Head of caudate nucleus (tissue), 42 donors: ENCODE measurements at places on chromosomes 16 and 17.

DNA sequence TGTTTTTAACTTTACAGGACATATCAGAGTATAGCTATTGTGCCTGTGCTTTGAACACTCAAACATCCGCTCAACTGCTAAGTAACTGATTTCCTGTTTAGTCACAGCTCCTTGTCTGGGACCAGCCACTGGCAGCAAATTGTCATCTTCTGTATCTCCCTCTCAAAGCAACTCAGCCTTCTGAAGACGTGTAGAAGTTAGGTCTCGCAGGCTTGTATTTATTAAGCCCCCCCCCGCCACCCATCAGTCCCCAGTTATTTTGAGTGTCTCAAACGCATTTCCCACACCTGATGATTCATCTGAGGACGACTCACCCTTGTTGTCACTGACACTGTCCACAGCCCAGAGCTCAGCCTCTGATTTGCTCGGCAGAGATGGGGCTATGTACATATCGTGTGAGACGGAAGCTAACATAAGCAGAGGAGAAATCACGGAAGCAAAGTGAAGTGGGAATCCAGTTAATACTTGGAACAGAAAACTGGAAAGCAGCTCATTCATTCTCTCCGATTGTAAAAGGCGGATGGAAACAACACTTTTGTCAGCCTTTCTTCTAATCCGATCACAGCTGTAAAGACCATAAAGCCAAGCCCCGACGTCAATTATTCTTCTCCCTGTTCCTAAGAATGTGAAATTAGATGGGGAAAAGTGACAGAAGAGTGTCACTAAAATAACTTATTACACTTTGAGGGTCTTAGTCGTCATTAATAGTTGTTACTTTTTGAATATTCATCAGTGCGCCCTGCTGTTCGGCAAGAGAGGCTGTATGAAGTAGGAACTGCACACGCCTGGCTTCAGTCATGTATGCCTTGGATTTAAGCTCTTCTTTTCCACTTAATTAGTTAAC is 64.2 kb downstream of the PITPNC1 start:
- DNase-seq: no peak

DNA sequence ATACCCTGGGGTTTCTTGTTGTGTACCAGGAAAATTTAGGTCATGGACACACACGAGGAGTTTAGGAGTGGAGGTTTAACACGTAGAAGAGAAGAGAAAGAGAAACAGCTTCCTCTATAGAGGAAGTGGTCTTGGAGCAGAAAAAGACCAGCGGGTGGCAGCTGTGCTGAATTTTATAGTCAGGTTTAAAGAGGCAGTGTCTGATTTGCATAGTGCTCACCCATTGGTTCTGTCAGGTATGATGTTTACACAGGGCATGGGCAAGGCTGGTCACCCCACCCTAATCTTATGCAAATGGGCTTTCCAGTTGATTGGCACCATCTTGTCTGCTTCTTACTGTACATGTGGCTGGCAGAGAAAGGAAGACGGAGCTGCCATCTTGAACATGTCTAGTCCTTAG is 309.0 kb downstream of the CDH13 start:
- no peak for DNase-seq

DNA sequence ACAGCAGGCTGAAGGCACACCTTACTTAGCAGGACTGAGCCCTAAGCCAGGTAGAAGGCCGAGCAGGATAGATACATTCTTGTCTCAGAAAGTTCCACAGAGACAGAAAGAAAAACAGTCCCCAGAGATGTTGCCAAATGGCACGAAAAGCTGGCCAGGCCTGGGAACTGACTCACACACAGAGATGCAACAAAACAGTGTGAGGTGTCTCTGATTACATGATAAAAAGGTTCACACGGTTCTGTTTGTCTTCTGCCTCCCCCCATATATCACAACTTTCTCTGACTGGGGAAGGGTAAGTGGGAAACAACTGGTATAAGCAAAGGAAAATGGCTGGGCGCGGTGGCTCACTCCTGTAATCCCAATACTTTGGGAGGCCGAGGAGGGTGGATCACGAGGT is 1.7 kb downstream of the WBP2 start:
- no peak for DNase-seq

- DNase-seq: peak; percentile 70
Observed at GRCh38 chr16:50245417-50246298, 20.7 kb upstream of the ADCY7 start.

DNA sequence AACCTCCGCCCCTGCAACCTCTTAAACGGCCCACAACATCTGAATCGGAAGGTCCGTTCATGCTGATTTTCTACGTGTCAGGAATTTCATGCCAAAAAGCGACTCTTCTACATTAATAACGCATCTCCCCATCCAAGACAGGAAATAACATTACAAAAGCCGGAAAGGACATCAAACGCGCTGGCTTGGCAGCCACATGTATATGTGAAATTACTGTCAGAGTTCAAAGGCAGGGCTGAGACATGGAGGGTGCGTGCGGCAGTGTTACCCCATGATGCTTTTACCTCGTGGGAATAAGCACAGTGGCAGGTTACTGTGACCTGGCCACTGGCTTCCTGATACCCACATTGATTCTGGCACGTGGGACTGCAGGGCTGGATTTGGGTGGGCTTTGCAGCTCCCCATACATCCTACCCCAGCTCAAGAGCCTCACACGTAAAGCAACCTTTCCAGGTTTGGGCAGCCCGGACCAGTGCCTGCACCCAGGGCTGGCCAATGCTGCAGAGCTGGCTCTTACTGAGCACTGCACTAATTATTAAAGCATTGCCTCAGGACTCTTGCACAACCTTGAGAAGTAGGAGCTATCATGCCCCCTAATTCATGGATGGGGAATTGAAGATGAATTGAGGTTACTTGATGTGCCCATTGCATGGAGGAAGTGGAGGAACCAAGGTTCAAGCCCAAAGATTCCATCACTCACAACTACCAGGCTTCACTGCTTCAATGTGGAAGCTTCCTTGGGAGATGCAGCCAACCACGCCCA is 120.6 kb upstream of the FOXF1 start:
- DNase-seq: no peak

- DNase-seq: no peak
Observed at GRCh38 chr17:7352910-7353635, 1.1 kb downstream of the KCTD11 start.

- no peak for DNase-seq
Observed at GRCh38 chr17:604115-604450, 110.6 kb downstream of the VPS53 start.

- DNase-seq: no peak
Observed at GRCh38 chr16:2177561-2177960, 18.8 kb downstream of the CASKIN1 start.

GRCh38 chr16:73891129-73891542 is 405.5 kb upstream of the PSMD7 start:
- peak; percentile 31 for DNase-seq

DNA sequence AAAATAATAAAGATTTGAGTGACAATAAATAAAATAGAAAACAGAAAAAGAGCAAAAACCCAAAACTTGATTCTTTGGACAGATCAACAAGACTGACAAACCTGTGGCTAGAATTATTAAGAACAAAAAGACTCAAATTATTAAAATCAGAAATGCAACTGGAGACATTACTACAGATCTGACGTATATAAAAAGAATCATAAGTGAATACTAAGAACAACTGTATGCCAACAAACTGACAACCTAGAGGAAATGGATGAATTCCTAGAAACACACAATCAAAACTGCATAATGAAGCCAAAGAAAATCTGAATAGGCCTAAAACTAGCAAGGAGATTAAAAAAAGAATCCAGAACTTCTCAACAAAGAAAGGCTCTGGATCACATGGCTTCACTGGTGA is 47.4 kb downstream of the NETO2 start:
- DNase-seq: no peak

- DNase-seq: no peak
Observed at GRCh38 chr16:80123189-80123588, 417.6 kb upstream of the DYNLRB2 start.

- no peak for DNase-seq
Observed at GRCh38 chr16:66959704-66960161, 1.3 kb upstream of the CES3 start.

DNA sequence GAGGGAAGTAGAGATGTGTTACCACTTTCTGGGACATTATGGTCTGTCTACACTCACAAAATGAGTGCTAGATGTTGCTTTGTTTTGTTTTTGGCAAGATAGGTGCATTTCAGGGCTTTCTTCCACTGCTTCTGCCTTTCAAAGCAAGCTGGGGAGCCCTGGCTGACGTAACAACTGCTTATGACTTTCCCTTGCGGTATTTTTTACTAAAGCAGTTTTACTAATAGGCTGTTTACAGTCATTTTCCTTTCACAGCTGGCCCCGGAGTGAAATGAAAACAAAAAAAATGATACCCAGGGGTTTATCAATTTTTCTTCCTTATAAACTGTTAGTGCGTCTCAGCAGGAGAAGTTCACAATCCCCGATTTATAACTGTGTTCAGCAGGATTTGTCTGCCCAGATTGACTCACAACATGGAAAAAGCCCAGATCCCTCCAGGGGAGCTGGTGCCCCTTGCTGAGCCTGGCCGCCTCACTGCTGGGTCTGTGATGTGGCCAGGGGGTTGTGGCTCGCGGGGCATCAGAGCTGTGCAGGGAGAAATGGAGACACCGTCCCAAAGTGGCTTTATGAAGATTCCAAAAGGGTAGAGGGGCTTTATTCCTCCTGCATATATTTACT is 184.4 kb upstream of the HS3ST3A1 start:
- DNase-seq: no peak

- DNase-seq: no peak
Observed at GRCh38 chr16:17318238-17318637, 152.5 kb downstream of the XYLT1 start.

DNA sequence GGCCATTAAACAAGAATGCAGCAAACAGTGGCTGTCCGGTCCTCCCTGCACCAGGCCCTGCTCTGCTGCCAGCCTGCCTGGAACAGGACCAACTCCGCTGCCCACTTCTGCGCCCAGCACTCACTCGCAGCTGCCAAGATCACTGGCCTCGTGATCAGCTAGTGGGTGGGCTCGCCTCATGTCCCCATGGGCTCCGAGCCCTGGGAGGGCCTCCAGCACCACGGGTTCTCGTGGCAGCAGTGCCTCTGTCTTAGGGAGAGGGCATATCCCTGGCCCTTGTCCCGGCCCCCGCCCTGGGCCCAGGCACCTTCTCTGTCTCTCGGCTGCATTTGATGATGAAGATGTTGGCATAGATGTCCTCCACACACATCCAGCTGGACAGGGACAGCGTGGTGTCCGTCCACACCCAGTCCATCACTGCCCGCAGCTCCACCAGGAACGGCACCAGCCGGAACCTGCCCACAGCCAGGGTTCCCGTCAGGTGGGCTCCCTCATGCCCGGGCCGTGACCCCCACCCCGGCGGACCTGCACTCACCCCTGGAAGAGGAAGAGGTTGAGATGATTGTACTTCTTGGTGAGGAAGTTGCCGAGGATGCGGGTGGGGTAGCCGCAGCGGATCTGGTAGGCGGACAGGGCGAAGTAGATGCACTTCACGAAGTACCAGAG is 13.1 kb downstream of the CTU2 start:
- peak; percentile 79 for DNase-seq

DNA sequence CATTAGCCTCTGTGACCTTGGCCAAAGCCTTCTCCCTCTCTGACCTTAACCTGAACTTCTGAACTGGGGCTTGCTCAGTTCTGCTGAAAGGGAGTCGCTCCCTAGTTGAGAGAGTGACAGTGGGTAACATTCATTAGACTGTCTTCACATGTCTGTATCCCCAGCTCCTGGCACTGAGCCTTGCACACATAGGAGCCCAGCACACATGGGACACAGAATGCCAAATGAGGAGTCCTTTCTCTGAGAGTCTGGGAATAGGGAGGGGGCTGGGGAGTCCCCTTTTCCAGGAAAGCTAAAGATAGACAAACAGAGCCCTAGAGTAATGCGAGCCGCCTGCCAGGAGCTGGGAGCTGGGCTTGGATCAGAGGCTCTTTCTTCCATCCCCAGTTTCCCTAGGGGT is 2.5 kb downstream of the TAC4 start:
- no peak for DNase-seq

GRCh38 chr17:17403899-17404576 is 72.8 kb upstream of the MED9 start:
- peak; percentile 46 for DNase-seq

- no peak for DNase-seq
Observed at GRCh38 chr17:73776351-73777130, 132.3 kb upstream of the SDK2 start.

DNA sequence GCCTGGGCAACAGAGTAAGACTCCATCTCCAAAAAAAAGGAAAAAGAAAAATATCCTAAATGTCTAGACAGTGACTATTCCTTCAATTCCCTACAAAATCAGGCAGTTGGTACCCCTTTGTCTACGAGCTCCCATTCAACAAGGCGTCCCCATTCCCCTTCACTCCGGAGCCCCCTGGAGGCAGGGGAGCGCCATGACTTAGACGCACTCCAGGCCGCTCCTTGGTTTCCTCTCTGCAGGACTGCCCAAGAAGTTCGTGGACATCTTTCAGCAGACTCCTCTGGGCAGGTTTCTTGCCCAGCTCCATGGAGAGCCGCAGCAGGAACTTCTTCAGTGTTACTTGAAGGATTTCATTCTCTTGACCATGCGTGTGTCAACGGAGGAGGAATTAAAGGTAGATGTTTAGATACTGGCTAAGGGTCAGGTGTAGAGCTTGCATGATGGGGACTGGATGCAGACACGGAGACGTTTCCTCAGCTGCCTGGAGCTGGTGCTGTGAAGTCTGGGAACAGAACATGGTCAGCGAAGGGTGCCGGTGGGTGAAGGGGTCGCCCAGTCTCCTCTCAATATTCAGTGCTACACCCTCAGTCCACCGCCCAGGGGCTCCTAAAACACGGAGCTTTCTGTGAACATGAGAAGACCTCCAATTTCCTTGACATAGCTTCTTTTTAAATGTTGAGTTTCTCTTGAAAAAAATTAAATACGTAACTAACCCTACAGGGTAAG is 53.3 kb upstream of the ENDOV start:
- no peak for DNase-seq

DNA sequence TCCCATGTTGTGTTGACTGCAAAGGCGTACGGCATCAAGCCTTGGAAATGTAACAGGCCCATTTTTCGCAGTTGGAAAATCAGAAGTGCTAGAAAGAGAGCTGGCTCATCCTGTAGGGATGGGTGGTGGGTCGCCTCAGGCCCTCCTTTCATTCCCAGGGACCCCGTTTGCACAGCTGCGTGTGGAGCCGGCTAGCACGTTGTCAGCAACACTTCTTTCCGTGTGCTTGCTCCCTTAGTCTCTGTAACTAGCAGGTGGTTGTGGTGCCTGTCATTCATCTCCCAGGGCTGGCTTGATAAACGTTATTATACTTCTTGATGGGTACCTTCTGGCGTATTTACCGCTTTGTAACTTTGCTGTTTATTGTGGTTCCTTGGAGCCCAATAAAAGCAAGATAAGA is 239.0 kb upstream of the CACNG5 start:
- no peak for DNase-seq
